ENCODE measurements at places on chromosomes 6 and 20.

- peaks cover 40% of the 10 kb centered on the region for H3K4me1 ChIP-seq
- no peak for DNase-seq
- H3K36me3 ChIP-seq, result no peaks in the 10 kb centered on the region
- H3K27me3 ChIP-seq, result no peaks in the 10 kb centered on the region
Observed at GRCh38 chr6:36847152-36847551, 7.9 kb upstream of the CPNE5 start.

DNA sequence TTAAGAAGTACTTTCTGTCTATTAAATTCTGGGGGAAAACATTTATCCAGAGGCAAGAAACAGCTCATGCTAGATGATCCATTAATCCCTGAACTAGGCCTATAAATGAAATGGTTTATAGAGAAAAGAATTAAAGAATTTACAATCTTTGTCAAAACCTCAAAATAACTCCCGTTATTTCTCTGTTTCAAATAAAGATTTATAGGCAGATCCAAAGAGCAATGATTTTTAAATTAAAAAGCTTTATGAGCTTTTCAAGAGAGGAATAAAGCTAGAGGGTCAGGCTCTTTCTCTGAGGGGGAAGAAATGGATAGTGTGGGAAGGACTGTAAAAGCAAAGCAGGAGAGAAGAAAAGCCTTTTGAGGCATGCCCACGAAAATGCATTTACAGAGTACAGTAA lies 82.5 kb upstream of the OGFRL1 start:
- no peaks in the 10 kb centered on the region for H3K27me3 ChIP-seq
- H3K4me3 ChIP-seq, result no peak overlapping the region
- H3K36me3 ChIP-seq, result no peaks in the 10 kb centered on the region
- no peak for DNase-seq

- H3K4me1 ChIP-seq, result no peaks in the 10 kb centered on the region
- no peak for DNase-seq
- no peak overlapping the region for H3K27ac ChIP-seq
- H3K4me3 ChIP-seq, result no peak overlapping the region
- H3K27me3 ChIP-seq, result no peaks in the 10 kb centered on the region
- no peaks in the 10 kb centered on the region for H3K36me3 ChIP-seq
Observed at GRCh38 chr6:139415365-139415764, 40.9 kb upstream of the CITED2 start.

- no peak overlapping the region for H3K27ac ChIP-seq
- H3K4me1 ChIP-seq, result no peaks in the 10 kb centered on the region
- no peaks in the 10 kb centered on the region for H3K36me3 ChIP-seq
- DNase-seq, result no peak
Observed at GRCh38 chr20:10800288-10800687, 126.5 kb upstream of the JAG1 start.

DNA sequence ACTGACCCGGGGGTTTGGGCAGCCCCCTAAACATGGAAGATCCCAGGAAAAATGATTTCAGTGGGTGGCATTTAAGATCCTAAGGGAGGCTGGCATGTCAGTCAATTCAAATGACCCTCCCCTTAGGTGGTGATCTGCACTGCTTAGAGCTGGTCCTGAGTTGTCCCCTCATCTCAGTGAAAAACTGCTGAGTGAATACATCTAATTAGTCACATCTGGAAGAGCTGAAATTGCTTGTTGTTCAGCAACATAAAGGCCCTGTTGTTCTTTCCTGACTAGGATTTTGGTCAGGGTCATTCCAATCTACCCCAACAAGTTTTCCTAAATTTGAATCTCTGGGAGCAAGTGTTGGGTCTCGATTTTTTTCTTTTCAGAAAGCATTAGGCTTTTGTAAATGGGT lies 126.4 kb downstream of the LCA5 start:
- no peaks in the 10 kb centered on the region for H3K4me1 ChIP-seq
- H3K27ac ChIP-seq, result no peak overlapping the region
- H3K4me3 ChIP-seq, result no peak overlapping the region
- no peaks in the 10 kb centered on the region for H3K27me3 ChIP-seq

GRCh38 chr6:111207141-111207858 lies 120.0 kb downstream of the SLC16A10 start:
- no peaks in the 10 kb centered on the region for H3K27me3 ChIP-seq
- H3K4me3 ChIP-seq, result no peak overlapping the region
- H3K4me1 ChIP-seq, result peaks cover 16% of the 10 kb centered on the region
- DNase-seq, result no peak
- H3K27ac ChIP-seq, result no peak overlapping the region

DNA sequence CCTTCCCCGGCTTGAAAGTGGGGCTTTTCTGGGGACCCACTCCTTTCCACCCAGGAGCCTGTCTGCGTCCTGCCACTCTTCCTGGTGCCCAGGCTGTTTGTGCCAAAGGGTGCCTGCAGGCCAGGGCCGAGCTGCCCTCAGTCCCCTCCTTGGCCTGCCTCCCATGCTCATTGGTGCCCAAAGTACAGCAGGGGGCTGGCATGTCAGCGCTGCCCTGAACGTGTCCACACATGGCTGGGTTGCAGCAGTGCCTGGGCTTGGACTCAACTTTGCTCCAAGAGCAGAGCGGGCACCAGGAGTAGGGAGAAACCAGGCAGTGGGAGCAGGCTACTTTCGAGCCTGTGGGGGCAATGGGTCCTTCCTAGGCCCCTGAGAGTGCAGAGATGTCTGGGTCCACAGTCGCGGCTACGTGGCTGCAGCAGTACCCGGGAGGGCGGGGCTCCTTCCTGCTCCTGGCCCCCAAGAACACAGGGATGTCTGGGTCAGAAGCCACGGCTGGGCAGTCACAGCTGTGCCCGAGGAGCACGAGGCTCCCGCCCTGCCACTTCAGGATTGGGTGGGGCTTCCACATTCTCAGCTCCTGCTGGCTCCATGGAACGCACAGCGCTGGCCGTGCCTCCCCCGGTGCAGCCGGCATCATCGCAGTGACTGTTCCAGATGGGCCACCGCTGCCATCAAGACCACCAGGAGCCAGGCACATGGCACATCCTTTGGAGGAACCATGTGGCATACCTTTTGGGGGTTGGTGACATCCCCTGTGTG lies 50.0 kb upstream of the CLDN20 start:
- H3K27ac ChIP-seq, result no peak overlapping the region
- no peak for DNase-seq
- no peak overlapping the region for H3K4me3 ChIP-seq
- no peaks in the 10 kb centered on the region for H3K4me1 ChIP-seq
